ENCODE measurements at places on chromosomes 11 and 22. TPM values are rescaled to one million over a fixed set of nuclear protein-coding genes. Genes with fewer than 3 reads are reported as not detected.

The ADORA2A gene
- total RNA-seq = 0.34 TPM

The SERGEF gene
- 22.3 TPM for total RNA-seq

The ARRB1 gene
- 74.7 TPM for total RNA-seq

The TBX1 gene
- not detected for total RNA-seq

The CRY2 gene
- total RNA-seq = 6.9 TPM

The PHRF1 gene
- total RNA-seq = 32.3 TPM

The DDX25 gene
- 0.69 TPM for total RNA-seq
